ENCODE measurements at places on chromosomes 12 and 14. TPM values are rescaled to one million over a fixed set of nuclear protein-coding genes. Genes with fewer than 3 reads are reported as not detected.
A peak's percentile ranks its signal among the peaks of the same experiment; 100 is the strongest.

Gene RARG
- 27.5 TPM for total RNA-seq

Gene HSP90AA1
- total RNA-seq = 470 TPM

Gene TMEM229B
- 28.3 TPM for total RNA-seq

Gene HOXC9
- not detected for total RNA-seq

Gene SDS
- total RNA-seq = not detected

Gene TSHR
- total RNA-seq = not detected

GRCh38 chr14:104639885-104640548 lies 35.4 kb upstream of the TMEM179 start:
- DNase-seq = peak; percentile 35

GRCh38 chr12:45469902-45470301 lies 254.0 kb downstream of the ANO6 start:
- peak; percentile 51 for DNase-seq

- no peak for DNase-seq
Measured at GRCh38 chr12:26854031-26854390, 21.0 kb upstream of the ITPR2 start.

DNA sequence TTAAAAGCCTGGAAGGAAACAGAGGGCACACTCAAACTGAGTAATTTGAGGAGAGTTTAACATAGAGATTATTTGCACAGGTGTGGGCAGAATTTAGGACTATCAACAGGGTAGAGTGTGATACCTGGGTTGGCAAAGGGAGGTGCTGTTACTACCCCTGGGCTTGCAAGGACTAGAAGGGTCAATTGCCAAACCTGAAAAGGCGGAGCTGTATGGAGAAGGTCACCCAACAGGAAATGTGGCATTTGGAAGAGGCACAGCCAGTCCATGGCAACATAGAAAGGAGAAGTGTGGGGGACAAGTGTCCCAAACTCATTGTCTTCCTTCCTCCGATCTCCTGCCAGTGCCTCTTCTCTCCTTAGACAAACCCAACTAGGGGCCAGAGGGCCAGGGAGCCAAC lies 21.6 kb upstream of the MED13L start:
- no peak for DNase-seq

DNA sequence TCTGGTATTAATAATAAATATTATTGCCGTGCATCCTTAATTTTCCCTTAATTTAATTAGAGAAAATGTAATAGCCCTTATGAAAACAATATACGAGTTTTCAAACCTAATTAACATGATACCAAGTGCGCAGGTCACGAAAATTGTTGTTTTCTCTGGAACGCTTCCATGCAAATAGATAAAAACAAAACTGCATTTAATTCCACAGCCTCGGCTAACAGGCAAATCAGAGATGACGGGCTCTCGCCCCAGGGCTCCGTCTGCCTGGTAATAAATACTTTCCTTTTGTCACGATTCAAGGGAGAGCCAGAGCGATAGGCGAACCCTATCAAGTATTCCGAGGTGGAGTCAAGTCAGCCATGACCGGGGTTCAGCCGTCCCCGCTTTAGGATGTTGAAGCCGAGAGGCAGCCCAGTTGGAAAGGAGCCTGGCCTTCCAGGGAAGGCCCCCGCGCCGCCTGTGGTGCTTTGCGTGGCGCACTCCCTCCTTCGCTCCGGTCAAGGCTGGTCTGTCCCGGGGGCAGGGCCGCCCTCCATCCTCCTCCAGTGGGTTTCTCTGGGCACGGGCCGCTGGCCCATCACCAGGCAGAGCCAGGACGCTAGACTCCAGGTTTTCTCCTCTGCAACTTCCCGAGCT lies 137.8 kb upstream of the GSC start:
- DNase-seq = no peak

GRCh38 chr12:9649532-9649940 lies 20.0 kb upstream of the CLEC2D start:
- DNase-seq = no peak

DNA sequence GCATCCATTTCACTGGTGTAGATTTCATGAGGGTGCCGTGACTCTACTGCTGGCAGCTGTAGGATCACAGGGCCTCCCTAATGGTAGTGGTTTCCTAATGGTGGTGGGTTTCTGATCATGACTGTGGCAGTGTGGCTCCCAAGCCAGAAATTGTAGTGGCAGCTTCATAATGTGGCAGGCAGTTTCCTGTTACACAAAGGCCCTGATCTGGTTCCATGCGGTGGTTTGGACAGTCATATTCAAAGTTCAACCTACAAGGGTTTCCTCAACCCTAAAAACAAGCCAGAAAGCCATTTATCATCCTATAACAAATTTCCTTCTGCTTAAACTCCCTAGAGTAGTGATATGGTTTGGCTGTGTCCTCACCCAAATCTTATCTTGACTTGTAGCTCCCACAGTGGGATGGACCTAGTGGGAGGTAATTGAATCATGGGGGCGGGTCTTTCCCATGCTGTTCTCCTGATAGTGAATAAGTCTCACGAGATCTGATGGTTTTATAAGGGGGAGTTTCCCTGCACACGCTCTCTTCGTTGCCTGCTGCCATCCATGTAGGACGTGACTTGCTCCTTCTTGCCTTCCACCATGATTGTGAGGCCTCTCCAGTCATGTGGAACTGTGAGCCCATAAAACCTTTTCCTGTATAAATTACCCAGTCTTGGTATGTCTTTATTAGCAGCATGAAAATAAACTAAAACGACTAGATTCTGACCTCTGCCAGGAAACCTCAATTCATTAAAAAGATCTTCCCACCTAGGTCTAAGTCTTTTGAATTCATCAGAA lies 257.1 kb downstream of the EFCAB11 start:
- DNase-seq = no peak
